ENCODE measurements at places on chromosomes 3 and 15.

DNA sequence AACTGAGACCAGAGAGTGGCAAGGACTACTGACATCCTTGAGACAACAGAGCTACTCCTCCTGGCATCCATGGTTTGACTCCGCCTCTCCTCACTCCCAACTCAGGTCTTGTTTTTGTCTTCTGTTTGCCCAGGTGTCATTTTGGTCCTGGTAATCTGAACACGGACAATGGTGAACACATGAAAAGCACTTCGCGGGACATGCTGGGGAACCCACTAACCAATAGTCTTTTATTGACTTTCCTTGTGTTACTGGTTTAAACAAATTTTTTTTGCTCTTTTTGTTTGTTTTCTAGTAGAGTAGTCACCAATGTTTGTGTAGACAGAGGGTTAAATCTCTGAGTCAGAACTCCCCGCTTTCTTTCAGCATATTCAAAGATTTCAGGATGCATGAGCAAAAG is 38.4 kb downstream of the LARP6 start:
- no peak for DNase-seq

DNA sequence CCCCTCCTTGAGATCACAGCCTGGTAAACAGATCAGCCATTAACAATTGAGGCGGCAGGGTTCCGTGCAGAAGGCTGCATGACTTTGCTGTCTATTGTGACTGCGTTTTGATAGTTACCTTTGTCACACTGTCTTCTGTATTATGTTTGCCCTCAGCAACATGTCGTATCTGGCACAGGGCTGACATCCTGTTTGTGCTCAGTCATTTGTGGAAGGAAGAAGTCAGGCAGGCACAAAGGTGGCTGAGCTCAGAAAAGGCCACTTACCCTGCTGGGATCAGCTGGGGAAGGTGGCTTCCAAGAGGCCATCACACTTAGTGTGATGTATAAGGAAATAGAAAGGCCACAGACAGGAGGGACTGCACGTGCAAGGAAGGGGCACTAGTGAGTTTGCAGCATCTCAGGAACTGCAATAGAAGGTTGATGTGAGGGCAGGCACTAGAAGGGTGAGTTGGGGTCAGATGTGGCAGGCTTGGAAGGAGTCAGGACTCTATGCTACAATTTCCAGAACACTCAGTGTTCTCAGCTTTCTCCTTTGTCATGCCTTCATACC is 13.4 kb downstream of the PML start:
- DNase-seq, result no peak

DNA sequence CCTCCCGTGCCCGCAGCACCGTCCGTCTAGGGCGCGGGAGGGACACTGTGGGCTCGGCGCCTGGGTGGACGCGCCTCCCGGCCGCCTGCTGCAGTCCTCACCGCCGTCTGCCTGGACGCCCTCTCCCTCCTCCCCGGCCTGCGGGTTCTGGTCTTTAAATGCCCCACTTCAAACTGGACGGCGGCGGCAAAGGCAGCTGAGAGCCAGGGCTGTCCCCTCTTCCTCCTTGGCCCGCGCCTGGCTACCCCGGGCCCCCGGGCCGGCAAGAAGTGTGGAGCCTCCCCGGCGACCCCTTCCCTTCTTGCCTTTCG is 426 bp downstream of the CBLB start:
- DNase-seq, result no peak

DNA sequence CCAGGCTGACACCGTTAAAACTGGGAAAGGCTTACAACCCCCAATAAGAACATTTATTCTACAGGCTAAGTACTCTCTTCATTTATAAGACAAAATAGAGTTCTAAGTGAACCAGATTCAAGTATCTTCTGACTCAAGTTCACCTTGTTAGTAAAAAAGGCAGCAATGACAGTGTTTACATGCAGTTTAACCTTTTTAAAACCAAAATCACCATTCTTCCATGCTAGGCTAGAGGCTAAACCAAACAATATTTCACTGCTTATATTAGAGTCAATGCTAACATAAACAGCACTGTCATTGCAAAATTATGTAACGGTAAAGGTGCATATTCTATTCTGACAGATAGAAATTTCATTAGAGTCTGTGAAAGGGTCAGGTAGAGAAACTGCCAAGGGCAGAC is 118.0 kb downstream of the FBN1 start:
- no peak for DNase-seq

DNA sequence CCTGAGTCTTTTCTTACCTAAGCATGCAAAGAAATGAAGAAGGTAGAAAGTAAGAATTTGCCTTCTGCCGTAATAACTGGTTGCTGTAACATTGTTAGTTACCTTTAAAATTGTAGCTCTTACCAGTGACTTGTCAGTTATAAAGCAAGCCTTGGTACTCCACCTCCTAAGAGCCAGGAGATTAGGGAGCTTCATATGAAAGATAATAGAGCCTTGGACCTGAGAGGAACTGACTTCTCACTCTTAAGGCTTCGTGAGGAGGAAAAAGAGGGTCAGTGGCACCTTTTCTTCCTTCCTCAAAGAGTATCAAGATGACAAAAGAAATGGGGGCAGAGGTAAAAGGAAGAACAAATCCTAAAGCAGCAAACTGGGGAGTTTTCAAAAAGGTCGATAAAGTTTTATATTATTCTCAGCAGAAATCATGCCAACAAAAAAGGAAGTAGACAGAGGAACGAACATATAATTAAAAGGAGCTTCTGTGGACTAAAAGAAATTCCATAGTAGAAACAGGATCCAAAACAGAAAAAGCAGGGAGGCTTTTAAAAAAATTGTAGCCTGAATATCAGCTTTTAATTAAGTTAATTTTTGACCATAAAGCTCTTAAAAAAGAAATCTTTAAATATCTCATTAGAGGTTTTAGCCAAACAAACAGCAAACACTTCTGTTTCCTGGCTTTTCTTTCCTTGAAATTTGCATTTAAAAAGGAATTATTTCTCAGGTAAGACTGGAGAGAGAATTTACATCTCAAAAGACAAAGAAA is 847.1 kb upstream of the ALCAM start:
- no peak for DNase-seq

GRCh38 chr3:16488637-16489036 is 24.9 kb downstream of the RFTN1 start:
- DNase-seq, result no peak

- no peak for DNase-seq
Observed at GRCh38 chr15:57143511-57144078, 225.2 kb downstream of the TCF12 start.
